ENCODE measurements at places on chromosomes 7 and 10.

DNA sequence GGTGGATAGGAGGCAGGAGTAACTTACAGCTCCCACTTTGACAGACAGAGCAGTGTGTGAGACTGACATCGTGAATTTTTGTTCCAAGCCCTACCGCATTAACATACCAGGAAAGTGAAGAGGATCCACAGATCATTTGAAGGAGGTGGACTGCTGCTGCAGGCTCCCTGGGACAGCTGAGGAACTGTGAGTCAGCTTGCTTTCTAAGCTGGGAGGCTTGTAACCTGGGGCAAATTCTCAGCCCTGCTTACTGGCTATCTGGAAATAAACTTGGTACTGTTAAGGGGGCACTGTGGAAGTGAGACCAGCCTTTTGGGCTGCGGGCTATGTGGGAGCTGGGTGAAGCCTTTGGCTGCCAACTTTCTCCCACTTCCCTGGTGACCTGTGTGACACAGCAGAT lies 1202.5 kb downstream of the DNAJB9 start:
- DNase-seq, result no peak

- DNase-seq, result no peak
These were observed 36.9 kb downstream of the MET start for GRCh38 chr7:116708861-116709260.

DNA sequence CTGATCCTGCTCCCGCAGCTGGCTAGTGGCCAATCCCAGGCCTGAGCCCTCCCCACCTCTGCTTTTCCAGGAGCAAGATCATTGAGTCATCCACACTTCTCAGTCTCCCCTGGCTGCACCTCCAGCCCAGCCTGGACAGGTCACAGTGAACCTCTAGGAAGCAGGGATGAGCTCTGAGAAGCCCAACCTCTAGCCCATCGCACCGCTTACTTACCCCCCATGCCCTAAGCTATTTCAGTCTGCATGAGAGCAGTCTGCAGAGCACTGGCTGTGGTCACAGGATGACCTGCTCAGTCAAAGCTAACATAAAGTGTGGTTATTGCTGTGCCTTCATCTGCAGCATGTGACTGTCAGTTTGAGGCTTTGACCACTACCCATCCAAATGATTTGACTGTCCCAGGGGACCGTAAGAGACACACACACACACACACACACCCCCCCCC lies 129.2 kb downstream of the SORBS1 start:
- no peak for DNase-seq

GRCh38 chr7:123747620-123748141 lies 1.1 kb downstream of the WASL start:
- peak; percentile 73 for DNase-seq

Measured in fibroblast of the aortic adventitia (primary cell).